Stimulated activated CD8-positive, alpha-beta memory T cell treated with anti-CD3 and anti-CD28 coated beads, Interleukin-4, amount 100 ng/mL, for 24 hours (primary cell): ENCODE measurements at places on chromosomes 5 and 9.

DNA sequence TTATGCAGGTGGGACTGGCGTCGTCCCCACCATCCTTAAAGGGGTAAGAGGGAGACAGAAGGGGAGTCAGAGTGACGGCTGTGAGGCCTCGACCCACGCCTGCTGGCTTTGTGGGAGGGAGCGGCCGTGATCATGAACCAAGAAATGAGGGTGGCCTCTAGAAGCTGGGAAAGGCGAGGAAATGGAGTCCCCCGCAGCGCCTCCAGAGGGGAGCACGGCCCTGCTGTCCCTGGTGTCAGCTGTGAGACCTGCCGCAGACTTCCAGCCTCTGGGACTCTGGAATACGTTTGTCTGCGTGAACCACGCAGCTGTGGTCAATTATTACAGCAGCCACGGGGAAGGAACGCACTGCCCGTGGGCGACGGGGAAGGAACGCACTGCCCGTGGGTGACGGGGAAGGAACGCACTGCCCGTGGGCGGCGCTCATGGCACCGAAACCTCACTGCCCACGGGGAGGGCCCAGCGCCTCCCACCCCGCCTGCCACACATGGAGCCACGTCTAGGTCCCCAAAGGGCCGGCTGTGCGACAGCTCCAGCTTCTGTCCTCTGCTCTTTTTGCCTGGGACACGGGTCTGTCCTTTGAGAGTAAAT, 108.8 kb upstream of the RAPGEF1 start:
- DNase-seq = no peak

GRCh38 chr9:3576328-3576727, 50.5 kb upstream of the RFX3 start:
- no peak for DNase-seq

DNA sequence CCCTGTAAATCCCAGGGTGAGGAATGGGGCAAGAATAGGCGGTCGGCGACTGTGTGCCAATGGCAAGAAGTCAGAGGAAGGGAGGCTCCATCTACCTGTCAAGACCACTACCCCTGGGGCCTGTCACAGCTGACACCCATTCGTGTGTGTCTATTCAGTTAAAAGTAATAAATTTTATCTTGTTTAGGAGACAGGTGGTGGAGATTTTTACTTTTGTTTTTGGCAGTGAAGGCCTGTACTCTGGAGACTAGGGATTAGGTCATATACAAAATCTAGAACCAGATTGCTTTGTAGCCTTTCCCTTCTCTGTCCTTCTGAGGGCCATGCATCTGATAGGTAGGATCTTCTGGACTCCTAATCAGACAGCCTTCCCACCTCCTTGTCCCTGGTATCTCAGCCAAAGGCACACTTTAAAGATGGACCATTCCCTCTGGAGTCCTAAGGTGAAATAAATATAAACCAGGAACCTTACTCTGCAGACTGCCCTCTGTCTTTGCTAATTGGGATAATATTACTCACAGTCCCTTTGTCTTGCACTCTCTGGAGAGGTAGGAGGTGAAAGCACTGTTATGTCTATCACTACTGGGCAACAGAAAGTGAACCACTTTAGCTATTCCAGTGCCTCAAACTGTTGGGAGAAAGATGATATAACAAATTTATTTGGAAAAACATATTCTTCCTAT, 213.2 kb upstream of the ACTBL2 start:
- DNase-seq = no peak

- DNase-seq = no peak
These were observed 43.0 kb downstream of the FXN start for GRCh38 chr9:69078581-69078980.

GRCh38 chr5:16152601-16153568, 26.7 kb downstream of the MARCHF11 start:
- no peak for DNase-seq

DNA sequence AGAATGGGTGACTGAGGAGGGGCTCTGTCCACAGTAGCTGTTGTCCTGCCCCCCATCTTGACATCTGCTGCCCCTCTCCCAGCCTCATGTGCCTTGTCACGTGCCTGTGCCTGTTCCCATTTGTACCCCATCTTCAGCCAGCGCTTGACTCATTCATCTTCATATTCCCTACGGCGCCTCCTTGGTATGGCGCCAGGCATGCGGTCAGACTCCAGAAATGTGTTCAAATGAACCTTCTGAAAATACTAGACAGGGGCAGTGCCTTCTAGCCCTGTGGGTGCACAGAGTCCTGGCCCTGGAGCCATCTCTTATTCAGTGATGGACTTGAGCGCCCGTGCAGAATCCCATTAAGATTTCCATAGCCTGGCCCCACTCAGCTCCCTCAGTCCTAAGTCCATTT, 46.2 kb downstream of the CFAP77 start:
- DNase-seq = no peak
